NCI-H748 treated with DMSO at 0.1 percent for 48 hours (cell line): ENCODE measurements at places on chromosomes 7 and 10.

DNA sequence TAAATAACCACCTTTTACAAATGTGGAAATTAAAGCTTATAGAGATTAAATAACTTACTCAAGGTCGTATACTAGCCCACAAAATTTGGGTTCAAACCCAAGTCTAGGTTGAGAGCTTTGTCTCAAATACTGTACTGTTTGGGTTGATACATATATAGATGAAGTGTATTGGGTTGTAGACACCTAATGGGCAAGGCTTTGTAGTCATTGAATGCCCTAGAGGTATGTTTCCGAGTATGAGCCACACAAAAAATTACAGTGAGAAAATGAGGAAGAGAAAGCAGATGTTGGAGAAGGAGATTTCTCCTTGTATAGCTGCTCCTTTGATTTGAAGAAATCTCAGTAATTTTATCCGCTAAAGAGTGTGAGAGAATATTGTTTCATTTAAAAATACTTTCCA, 60.6 kb downstream of the C1GALT1 start:
- no peak for DNase-seq

GRCh38 chr7:36253699-36254098, 100.6 kb downstream of the EEPD1 start:
- DNase-seq = no peak

- peak; percentile 42 for DNase-seq
Measured at GRCh38 chr7:101232141-101232850, 5.3 kb downstream of the CLDN15 start.

DNA sequence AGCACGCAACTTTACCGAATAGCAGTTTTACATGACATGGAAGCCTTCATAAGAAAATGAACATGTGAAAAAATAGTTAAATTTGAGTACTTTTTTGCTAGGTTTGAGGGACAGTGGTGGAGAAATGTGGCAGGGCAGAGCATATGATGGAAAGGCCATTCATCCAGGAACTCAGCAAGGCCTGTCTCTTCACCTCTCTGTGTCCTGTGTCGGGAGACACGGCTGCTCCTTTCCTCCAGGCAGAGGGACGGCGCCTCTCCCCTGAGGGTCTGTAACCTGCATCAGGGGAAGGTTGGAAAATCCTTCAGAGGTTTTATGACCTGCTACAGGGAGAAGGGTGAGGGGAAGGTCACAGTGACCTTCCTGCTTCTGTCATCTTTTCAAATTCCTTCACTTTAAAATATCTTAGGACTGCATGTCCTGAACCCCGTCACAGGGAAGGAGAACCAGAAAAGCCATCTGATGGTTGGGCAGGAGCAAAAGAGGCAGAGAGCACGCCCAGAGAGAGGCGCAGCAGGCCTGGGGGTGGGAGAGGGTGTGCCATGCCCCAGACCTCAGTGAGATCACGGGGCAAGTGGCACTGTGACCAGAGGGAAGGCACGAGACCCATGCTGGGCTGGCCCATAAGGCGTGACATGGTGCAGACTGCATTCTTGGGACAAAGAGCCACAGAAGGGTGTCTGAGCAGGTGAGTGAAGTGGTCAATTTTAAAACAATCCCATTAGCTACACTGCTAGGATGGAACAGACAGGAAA, 44.0 kb downstream of the GSDME start:
- no peak for DNase-seq

DNA sequence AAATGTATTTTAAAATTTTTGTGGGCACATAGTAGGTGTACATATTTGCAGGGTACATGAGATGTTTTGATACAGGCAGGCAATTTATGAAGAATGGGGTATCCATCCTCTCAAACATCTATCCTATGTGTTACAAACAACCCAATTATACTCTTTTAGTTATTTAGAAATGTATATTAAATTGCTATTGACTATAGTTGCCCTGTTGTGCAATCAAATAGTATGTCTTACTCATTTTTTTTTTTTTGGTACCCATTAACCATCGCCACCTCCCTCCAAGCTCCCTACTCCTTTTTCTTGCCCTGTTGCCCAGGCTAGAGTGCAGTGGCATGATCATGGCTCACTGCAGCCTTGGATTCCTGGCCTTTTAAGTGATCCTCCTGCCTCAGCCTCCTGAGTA, 128.1 kb downstream of the BAMBI start:
- DNase-seq = no peak

- DNase-seq = no peak
Measured at GRCh38 chr10:70596110-70596798, 6.3 kb downstream of the PRF1 start.

DNA sequence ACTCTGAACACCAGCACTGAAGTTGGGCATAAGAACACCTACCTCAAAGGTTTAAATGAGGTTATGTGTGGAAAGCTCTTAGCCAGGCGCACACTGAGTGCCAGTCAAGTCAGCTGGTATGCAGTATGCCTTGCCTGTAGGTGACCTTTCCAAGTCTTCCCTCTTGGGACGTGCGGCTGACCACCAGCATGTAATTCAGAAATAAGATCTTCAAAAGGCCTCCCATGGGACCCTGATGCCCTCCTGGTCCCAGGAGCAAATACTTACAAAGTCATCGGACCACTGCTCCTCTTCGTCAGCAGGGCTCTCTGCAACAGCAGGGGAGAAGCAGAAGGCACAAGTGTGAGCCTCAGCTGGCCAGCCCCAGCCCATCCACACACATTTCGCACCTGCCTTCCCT, 40.8 kb downstream of the BLNK start:
- no peak for DNase-seq

GRCh38 chr10:1127629-1128028, 71.4 kb downstream of the WDR37 start:
- DNase-seq = no peak

GRCh38 chr7:156753229-156753560, 112.6 kb downstream of the RNF32 start:
- no peak for DNase-seq

GRCh38 chr10:21488246-21488956, 37.1 kb downstream of the SKIDA1 start:
- no peak for DNase-seq

- no peak for DNase-seq
Measured at GRCh38 chr10:43901744-43902504, 253.2 kb upstream of the ZNF32 start.

GRCh38 chr10:14329746-14330173, 964 bp downstream of the FRMD4A start:
- DNase-seq = no peak

GRCh38 chr7:24764011-24764410, 6.7 kb upstream of the GSDME start:
- DNase-seq = no peak

DNA sequence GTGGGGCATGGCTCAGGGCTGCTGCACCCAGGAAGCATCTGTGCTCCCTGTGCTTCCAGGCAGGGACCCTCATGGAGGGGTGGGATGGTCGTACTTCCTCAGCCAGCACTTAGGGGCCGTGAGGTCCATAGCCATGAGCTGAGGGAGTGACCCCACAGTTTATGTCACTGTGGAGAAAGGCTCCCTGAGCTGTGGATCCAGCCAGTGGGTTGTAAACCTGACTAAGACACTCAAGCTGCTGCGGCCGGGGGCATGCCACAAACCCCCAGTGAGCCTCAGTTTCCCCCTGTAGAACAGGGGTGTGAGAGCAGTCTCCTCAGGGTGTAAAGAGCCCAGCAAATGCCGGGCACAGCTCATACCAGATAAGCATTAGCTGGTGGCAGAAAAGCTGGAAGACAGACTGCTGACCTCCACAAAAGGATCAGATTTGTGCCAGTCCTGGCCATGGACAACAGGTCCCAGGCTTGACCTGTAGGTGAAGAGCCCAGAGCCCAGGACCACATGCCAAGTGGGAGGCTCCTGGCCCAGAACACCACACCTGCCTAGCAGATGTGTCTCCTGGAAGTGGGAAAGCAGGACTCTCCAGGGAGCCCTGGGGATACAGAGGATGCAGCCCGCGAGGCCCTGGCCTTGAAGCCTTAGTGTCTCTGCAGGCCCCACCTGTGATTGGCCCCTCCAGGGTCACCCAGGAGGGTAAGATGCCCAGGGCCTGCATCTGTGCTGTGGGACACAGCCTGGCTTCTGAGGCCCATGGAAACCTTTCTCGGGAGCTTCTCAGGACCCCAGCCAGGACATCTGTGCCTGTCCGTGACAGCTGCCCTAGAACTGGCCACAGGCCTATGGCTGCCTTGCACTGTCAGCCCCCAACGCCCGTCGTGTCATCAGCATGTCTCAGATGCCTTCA, 78.1 kb upstream of the RET start:
- DNase-seq = no peak

GRCh38 chr7:101258243-101258731, 13.4 kb upstream of the FIS1 start:
- DNase-seq = no peak

- no peak for DNase-seq
Measured at GRCh38 chr10:9869205-9869604, 1148.5 kb upstream of the CELF2 start.

DNA sequence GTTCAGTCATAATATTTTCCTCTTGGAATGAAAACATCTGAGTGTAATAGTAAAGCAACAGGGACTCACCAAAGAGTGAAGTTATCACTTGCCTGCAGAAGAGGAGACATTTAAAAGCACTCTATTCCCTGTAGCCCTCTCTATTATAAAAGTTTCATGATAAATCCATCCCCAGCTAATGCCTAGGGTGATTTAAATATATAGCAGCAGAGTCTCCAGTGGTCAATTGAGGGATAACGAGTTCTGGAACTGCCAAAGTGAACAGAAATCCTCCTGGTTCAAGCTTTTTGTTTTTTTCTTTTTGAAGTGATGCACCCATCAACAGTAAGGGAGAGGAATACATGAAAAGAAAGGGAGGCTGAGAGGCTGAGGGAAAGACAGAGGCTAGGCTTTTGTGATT, 87.3 kb downstream of the EVX1 start:
- no peak for DNase-seq

DNA sequence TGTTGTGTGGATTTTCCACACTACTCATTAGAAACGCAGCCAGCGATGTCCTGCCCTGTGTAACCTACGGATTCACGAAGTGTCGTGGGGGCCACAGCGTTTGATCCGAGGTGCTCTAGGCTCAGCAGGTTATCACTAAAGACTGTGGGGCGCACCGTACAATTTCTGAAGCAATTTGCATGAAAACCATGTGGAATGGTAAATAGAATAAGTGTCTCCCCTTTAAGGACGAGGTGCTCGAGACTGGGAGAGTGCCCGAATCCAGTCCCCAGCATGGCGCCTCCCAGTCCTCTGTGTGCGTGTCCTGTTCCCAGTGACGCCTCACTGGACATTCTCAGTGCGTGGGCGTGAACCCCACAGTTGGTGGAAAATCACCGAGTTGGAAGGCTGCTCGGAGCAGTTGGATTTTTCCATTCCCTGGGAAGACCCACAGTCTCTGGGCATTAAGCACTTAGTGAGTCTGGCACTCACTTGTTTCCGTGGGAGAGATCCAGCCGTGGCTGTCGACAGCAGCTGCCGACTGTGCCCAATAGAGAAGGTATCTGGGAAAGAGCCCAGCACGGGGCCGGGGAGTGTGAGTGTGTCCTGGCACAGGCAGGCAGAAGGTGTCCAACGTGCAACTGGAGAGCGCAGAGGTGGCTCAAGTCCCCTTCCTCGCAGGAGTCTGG, 37.0 kb downstream of the PFKP start:
- no peak for DNase-seq

DNA sequence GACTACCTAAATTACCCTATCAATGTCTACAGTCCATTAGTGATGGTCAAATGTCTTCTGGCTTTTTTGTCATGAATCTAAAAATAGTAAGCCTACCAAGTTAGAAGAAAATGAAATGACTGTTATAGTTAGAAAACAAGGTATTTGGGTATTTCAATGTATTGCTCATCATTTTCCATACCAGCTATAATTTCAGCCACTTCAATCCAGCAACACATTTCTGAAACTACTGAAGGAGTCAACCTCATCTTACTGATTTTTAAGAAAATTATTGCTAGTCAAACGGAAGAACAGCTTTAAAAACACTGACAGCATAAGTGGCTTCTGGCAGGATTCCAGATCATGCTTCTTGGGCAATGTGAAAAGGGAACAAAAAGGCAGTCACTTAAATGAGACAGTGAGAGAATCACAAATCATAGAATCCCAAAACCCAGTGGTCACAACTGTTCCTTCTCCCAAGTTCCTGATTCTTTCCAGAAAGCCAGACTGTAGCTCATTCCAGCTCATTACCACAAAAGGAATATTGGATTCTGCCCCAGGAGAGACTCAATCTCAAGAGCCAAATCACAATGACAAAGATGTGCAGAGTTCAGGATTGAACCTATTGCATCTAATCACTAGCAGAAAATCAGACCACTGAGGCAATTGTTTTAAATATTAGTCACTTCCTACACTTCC, 61.2 kb upstream of the LRRN3 start:
- DNase-seq = no peak

GRCh38 chr10:114327537-114328440, 76.5 kb downstream of the AFAP1L2 start:
- no peak for DNase-seq

GRCh38 chr10:121481180-121481579, 117.1 kb downstream of the FGFR2 start:
- DNase-seq = no peak

GRCh38 chr10:97572214-97572989, at the start of gene ANKRD2:
ANKRD2 (plus strand) TSS chr10:97572779; CDS start chr10:97572789, 10 bp downstream.
- DNase-seq = no peak

DNA sequence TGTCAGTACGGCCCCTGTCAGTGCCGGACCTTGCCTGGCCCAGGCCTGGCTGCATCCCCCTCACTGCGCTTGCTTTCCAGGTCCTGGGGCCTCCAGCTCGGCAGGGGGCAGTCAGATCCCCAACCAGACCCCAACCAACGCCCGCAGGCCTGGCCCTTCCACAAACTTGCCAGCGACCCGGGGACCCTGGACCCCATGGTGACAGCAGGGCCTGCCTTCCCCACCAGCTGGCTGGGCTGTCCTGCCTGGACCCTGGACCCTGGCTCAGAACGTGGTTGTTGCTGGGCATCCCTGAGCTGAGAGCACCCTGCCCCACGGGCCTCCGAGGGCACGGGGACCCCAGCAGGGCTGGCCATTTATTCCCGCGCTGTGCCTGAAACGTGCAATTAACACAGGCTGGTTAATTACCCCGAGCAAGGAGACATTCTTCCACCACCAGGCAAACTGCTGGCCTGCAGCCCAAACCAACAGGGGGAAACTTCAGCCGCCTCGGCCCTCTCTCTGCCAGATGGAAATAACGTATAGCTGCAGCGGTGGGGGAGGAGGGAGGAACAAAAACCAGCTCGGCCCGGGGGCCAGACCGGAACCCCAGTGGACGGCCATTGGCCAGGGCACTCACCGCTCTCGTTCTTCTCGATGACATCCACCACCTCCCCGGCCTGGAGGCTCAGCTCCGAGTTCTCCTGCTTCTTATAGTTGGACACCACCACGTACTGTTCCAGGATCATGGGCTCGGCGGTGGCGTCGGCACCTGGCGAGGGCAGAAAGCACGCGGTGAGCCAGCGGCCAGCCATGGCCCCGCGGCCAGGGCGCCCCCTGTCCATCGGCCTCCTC, 167.1 kb downstream of the NEURL1 start:
- no peak for DNase-seq

- DNase-seq = no peak
Measured at GRCh38 chr10:16381083-16381482, 55.7 kb upstream of the PTER start.

- DNase-seq = no peak
Measured at GRCh38 chr7:36741866-36742265, 17.6 kb upstream of the AOAH start.
